ENCODE measurements at places on chromosomes 16 and 17.
A peak's percentile ranks its signal among the peaks of the same experiment; 100 is the strongest.

DNA sequence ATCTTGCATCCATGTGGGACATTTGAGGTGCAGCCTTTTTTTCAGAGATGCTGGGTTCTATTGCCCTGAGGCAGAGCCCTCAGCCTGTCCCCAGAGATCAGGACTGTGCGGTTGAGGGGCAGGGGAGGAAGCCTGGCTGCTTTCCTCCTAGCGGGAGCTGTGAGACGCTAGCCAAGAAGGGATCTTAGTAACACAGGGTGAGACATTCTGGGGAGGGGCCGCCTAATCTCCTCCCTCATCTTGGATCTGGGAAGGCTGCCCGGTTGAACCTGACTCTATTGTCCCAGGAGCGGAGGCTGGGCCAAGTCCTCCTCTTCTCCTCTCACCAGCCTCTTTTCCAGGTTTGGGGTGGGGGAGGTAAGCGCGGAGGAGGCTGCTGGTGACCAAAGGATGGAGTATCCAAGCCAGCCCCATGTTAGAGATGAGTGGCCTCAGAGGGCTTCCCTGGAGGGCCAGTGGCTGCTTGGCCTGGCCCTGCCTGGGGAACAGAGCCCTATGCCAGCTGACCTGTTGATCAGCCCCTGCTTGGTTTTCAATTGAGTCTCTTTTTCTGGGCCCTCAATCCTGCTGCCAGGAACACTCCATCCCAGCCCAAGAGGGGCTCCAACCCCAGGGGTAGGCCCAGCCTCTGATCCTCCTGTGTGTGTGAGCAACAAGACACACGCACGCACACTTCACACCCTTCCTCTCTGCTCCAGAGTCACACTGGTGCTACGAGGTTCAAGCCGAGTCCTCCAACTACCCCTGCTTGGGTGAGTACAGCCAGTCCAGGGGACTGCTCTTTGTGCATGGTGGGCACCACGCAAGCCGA, 5.0 kb downstream of the CA4 start:
- DNase-seq, result no peak

DNA sequence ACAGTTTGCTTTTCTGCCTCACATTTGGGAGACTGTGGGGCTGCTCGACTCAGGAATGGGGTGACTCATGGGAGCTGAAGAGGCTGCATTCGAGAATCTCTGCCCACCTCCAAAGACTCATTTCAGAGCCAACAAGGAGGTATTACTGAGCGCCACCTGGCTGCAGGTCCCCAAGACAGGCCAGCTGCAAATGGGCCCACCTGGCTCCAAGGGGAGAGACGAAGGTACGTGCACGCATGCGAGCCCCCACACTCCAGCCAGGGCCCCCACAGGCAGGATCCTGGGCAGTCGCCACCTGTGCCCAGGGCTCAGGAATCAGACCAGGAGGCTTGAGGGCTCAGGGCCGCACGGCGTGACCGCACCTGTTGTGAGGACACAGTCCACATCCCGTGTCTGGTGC, 6.0 kb downstream of the HAGHL start:
- DNase-seq, result no peak

GRCh38 chr16:12798846-12799245, 4.8 kb downstream of the CPPED1 start:
- DNase-seq, result no peak

- DNase-seq, result no peak
These were observed 19.4 kb downstream of the AXIN2 start for GRCh38 chr17:65542067-65542466.

DNA sequence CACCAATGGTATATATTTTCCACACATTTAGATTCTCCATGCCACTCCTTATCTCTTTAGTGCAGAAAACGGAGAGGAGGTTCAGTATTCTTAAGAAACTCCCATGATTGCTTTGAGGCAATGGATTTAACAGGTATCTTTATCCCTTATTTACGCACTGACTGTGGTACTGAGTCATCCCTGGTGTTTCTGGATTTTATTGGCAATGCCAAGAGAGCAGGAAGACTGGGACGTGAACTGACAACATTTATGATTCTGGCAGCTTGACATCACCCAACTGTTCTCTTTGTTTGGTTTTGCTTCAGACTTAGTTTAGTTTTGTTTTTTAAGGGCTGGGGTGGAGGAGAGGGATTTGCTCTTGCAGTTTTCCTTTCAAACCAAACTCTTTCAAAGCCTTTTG, 131.4 kb downstream of the WWOX start:
- no peak for DNase-seq

- no peak for DNase-seq
These were observed 527 bp upstream of the CHAD start for GRCh38 chr17:50469208-50469605.

DNA sequence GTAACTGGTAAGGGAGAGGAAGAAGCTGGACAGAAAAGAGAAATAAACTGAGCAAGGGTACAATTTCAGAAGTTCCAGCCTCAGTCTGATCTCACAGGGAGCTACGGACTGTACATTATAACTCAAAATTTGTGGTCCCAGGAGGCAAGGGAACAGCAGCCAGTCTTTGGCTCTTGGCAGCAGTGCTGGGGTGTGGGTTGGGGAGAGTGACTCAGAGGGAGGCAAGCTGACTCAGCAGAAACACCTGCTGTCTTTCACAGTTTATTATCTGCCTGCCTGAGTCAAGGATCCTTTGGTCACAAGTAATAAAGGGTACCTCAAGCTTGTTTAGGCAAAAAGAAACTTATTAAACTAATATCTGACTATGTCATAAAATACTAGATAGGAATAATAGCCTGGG, 73.5 kb upstream of the KIF2B start:
- no peak for DNase-seq

- DNase-seq, result no peak
These were observed 1.2 kb downstream of the TRIM47 start for GRCh38 chr17:75876938-75877751.

DNA sequence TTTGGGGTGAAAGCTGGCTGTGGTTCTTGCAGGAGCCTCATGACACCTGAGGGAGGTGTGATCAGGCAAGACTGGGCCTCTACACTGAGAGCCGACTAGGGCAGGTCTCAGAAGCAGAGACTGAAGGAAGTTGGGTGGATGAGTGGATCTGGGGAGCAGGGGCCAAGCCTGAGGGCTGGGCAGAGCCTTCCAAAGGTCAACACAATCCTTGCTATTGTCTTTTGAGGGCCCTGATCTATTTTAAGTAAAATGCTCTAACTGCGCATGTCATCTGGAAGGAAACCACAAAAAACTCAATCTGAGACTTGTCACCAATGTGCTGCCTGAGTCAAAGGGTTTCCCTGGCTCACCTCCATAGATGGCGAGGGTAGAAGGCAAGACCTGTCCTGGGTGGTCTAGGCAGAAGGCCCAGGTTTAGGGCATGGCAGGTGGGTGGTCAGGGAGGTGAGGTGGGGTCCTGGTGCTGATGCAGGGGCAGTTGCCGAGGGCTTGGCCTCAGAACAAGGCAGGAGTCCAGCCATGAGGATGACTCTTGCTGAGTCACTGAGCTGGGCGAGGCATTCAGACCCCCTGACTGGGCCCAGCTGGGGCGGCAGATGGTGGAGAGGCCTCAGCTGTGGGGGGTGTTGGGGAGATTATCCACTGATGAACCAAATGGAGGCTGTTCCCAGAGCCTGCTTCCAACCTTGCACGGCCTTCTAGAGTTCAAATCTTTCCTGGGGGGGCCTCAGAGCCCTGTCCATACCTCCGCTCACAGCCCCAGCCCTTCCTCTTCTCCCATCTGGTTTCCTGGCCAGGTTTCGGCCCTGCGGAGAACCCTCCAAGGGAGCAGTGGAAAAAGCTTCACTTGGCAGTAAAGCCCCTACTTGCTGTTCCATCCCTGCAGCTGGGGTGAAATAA, 5.1 kb downstream of the MVP start:
- DNase-seq, result no peak

- DNase-seq, result no peak
These were observed 27.4 kb upstream of the SSTR2 start for GRCh38 chr17:73137376-73137775.

DNA sequence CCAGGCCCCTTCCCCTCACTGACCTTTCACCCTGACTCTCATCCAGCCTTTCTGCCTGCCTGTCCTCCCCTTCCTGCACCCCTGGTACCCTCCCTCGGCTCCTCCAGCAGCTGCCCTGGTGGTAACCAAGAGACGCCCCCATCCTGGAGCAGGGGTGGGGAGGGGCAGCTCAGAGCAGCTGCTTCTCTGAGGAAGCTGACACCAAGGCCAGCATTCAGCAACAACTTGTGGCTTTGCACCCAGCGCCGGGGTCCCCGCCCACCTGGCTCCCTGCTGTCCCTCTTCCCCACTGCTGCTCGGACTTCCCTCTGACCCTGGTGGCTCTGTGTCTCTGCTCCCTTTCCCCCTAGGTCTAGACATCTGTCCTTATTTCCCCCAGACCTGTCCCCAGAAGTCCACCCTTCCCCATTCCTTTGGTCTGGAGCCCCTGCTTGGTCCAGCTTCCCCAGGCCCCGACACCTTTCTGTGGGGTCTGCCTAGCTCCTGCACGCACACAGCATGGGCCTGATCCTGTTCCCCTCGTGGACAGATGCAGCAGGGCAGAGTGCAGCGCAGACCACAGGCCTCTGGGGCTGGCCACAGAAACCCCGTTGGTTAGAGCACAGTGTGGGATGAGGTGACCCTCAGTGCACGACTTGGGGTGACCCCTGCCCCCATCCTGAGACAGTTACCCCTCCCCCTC, 1.2 kb upstream of the ATP2A1 start:
- no peak for DNase-seq

DNA sequence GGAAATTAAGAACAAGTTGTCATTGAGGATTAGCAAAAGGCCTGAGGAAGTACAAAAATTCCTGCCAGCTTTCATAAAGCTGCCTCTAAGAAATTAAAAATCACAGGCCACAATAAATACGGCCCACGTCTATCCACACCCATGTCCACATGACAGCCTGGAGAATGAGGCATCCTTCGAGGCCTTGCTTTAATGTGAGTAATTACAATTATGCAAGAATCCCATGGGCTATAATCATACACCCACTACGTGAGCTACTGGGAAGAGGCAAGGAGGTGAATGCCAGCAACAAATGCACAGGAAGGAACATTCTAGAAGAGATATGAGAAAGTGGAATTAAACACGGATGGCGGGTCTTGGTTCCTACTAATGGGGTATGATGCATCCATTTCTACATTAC, 65.4 kb upstream of the ZFHX3 start:
- DNase-seq, result no peak

GRCh38 chr17:40451420-40451819, 8.2 kb downstream of the IGFBP4 start:
- no peak for DNase-seq

DNA sequence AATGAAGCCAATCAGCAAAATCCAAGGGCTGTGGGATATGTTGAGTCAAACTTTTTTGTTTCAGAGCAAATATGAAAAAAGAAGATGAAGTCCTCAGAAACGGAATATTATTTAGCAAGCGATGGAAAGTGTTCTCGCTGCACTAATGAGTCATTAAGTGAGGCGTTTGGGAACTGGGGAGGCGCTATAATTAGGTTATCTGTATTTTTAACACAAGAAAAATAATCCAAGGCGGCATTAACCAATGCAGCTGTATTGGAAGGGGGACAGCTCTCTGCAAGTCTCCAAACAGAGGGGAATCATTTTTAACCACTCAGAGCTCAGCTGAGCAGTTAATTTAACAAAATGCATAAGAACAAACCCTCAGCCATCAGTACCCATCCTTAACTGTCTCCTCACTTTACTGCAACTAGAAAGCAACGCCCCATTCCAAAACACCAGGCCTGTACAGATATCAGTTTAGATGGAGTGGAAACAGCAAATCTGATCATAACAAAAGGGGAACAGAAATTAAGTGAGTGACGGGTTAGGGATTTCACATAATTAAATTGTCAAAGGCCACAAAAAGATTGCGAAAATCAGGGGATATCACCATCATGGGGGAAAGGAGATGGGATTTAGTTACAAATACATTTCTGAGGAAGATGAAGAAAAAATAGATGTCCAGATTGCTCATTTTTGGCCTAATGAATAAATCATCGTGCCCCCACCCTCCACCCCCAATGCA, 211.0 kb upstream of the TOX3 start:
- DNase-seq, result peak; percentile 88

GRCh38 chr17:47013341-47013740, 34.3 kb upstream of the RPRML start:
- DNase-seq, result no peak

DNA sequence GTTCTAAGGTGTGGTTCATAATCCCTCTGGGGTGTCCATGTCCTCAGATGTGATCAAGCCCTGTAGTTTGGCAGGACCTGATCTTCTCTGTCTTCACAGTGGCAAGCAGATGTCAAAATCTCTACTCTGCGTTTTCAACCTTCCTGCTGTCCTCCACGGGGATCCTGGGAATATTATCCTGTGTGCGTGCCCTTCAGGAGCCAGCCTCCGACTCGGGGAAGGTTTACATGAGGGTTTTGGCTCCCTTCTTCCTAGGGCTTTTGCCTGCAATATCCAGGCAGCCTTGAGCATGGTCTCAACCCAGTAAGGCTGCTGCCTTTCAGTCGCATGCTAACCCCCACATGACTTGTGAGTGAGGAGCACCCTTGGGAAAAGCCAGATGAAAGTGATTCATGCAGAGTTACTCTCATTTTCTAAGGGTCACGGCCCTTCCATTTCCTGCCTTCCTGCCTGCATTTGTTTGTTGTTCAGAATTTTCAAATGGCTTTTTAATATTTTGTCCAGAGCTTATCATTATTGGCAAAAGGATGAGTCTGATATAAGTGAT, 202.2 kb upstream of the CHMP6 start:
- DNase-seq, result no peak
